Activated naive CD4-positive, alpha-beta T cell (primary cell): ENCODE measurements at places on chromosomes 4 and X.

DNA sequence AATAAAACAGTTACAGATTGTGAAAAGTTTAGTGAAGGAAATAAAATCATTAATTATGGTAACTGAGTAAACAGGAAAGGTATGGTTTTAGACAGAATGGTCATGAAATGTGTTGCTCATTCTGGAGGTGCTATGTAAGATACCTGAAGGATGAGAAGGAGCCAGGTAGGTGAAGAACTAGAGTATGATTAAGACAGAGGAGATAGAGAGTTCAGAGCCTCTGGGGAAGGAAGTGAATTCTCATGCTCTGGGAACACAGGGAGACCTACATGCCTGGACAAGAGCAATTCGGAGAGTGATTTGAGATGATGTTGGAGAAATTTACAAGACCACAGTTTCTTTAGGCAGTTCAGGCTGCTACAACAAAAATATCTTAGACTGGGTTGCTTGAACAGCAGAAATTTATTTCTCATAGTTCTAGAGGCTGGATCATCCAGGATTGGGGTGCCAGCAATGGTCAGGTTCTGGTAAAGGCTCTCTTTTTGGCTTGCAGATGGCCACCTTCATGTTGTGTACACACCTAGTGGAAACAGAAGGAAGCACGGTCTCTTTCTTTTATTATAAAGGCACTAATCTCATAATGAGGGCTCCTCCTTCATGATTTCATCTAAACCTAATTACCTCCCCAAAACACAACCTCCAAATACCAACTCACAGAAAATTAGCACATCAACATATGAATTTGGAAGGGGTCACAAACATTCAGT lies 1416.1 kb downstream of the PCDH7 start:
- no peak for DNase-seq

GRCh38 chr4:18749391-18749790 lies 727.8 kb upstream of the LCORL start:
- no peak for DNase-seq

GRCh38 chr4:141464366-141464765 lies 172.0 kb upstream of the IL15 start:
- DNase-seq: no peak

DNA sequence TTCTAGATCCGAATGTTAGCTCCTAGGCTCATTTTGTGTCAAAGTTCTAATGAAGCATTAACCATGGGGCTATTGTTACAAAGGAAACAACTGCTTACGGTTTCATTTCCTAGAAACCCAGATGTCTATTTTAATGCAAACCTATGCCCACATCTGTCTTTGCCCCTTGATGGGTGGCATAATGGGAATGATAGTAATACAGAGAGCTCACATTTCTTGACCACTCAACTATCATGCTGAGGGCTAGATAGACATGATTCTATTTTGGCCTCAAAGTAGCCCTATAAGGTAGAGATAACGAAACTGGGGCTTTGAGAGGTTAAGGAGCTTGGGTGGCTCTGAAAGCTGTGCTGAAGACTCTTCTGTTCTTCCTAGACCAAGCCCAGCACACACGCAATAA lies 1.9 kb downstream of the TLR7 start:
- DNase-seq: no peak

GRCh38 chr4:137534516-137534915 lies 2.2 kb upstream of the PCDH18 start:
- DNase-seq: no peak

GRCh38 chr4:5979981-5980380 lies 38.2 kb downstream of the C4orf50 start:
- DNase-seq: no peak

DNA sequence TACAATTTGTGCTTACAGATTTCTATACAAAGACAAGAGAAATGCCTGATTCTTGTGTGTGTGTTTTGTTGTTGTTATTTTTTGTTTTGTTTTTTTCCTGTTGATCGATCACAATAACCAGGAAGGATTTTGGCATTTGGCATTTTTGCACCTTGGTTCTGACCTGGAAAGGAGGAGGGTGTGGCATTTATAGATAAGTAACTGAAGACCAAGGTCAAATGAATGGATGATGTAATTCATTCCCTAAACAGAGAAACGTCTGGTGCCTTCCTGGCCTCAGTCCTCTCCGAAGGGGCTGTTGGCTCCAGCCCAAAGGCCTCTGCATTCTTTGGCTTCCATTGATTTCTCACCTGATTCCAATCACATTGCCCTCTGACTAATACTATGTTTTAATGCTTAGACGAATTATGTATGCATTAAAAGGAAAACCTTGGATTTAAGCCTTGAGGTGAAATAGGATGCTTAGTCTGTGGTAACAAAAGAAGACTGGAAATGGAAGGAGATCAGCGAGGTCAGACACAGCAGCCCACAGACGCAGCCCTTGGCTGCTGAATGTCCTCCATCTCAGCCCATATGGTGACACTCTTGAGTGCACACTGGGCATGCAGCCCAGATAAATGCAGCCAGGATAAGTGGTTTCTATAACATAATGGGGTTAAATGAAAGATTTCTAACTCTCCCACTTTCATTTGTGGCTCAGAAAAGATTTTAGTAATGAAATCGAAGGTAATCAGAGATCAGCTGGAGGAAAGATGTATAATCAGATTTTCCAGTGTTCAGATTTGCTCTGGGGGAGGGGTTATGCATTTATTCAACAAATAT lies 60.5 kb upstream of the TRIM2 start:
- DNase-seq: no peak

GRCh38 chr4:119113033-119113655 lies 22.5 kb upstream of the MYOZ2 start:
- no peak for DNase-seq

DNA sequence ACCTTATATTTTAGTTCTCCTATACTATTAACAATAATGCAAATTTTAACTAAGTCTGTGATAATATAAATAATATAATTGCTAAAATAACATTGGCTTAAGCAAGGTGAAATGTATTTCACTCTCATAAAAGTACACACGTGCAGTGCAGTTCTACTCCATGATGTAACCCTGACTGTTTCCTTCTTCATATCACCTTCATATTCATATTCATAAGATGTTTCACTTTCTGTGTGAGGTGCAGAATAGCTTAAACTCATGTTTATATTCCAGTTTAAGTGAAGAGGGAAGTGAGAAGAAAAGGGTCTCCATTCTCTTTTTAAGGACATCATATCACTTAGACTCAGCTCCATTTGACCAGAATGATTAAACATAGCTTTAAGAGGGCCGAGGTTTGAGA lies 1810.0 kb upstream of the PCDH10 start:
- no peak for DNase-seq

- DNase-seq: no peak
These were observed 95.4 kb upstream of the ADRA2C start for GRCh38 chr4:3670521-3671519.

DNA sequence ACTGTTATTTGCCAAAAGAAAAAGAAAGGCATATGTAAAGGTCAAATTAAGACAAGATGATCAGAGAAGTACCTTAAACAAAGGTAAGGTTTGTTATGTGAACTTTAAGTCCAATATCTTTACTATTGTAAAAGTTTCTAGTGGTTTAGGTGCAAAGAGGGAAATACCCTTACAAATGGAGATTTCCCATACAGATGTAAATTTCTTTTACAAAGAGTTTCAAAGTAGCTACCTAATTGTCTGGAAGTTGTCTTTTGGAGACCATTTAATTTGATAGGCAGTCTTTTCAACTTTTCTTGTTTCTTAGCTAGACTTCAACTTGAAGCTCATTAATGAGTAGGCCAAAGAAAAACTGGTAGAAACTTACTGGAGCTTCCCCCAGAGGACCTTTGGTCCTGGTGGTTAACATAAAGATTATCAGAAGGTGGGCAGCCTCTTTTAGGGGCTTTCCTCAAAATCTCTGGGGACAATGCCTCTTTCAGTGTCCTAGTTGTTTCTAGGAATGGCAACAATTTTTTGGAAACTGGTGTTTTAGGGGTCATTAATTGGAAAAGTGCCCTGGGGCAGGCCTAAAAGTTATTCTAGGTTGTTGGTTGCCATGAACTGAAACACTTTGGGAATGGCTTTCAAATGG lies 297.3 kb downstream of the GUCY2F start:
- no peak for DNase-seq
